ENCODE measurements at places on chromosomes 2 and 18.

GRCh38 chr18:50193796-50194630 lies 934 bp downstream of the MYO5B start:
- DNase-seq: no peak

DNA sequence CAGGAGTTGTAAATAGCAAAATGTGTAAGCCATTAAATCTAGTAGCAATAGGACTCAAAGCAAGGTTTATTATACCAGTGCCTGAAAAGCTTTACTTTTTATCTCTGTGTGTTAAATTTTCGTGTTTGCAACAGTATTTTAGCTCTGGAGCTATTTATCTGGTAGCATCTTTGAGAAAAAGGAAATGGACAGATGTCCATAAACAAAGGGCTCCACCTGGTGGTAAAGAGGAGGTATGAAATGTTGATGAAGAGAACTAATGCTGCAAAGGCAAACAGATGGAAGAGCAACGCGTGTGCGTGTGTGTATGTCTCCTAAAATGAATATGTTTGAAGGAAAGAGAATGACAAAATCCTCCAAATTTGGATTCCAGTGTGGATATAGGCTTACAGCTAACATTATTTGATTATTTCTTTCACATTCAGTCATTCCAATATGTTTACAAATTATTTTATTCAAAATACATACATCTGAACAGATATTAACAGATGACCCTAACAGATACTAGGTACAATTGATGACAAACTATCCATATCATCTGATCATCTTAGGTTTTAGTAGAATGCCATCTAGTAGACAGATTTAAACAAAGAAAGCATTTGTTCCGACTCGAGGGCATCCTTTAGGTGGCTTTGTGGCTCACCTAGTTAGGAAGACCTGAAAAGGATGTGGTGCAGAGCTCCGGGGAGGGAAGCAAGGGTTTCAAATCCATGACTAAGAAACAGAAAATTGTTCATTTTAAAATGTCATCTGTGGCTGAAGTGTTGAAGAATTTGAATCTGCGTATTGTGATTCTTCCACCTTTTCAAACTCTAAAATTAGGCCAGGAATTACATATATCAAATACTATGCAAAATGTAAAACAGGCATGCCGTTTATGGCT lies 383.3 kb downstream of the MTX2 start:
- DNase-seq: no peak

- DNase-seq: no peak
Measured at GRCh38 chr2:36477746-36478145, 120.2 kb downstream of the FEZ2 start.

DNA sequence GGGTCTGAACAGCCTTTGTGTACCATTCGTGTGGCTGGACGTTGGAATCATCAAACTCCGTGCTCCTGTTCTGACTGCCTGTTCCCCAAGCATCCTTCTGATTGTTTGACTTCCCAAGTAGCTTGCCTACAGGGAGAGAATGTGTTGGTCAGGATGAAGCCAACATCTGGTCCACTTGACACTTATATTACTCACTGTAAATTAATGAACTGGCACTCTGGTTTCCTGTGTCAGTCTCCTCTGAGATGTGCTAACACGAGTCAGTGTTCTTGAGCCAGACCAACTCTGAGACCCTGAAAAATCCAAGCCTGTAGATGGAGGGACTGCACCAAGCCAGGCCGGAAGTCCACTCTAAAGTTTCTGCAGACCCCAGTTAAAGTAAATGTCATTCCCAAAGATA lies 440.9 kb downstream of the ZNF516 start:
- no peak for DNase-seq

DNA sequence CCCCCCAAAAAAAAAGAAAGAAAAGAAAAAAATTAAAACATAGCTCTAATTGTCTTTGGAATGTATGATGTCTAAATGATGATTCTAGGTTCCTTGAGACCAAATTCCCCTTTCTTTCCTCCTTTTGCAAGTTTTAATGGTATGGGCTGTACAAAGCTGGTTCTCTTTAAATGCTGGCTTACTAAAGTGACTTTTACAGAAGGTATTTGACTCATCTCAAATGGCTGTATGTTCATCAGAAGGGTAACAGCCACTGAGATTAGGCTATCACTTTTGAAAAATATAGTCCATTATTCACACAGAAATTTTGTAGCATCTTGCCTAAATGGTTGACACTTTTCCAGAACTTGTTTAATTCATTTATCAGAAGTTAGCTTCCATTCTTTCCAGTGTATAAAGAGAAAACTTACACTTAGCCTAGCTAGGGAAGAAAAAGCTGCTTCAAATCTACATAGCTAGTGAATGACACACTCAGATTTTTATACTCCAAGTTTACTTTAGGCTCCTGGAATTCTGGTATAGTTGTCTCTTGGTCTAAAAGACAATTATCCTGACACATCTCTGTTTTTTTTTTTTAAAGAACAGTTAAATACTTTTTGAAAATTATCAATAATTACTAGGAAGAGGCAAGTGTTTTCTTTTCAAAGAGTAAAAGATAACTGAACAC lies 622.6 kb downstream of the LRP1B start:
- DNase-seq: no peak

DNA sequence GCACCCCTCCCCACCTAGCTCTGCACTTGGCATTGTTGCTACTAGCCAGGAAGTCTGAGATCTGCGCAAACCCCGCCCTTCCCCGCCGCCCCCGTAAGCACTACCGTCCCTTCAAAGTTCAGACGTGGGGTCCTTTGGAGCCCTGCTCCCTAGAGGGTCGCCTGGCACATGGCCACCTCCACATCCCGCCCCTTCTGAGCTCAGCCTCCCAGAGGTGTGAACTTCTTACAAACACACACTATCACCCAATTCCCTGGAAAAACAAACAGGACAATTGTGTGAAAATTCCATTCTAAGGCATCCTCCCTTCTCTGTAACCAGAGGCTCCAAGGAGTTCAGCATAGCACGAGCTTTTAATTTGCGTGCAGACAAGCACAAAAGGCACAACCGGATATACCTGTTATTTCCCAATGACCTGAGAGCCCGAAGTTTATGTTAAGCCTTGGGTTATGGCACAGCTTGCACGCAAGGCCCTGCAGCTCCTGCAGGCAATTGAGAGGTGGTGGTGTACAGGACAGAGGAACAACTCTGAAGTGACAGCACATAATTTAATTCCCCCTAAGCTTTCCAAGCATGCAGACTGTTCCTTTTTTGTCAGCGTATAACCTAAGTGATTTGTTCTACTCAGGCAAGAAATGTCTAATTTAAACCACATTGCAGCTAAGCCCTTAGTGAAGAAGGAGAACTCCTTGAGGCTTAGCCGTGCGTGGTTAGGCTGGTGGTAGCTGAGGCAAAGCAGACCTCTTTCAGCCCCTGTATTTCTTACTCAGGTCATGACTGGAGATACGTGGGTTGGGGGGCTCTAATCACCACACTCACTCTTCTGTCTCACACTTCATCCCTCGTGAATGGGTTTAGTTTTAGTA lies 20.3 kb upstream of the CYP1B1 start:
- peak; percentile 75 for DNase-seq

- no peak for DNase-seq
Measured at GRCh38 chr2:111932841-111933291, 34.5 kb downstream of the MERTK start.

- no peak for DNase-seq
Measured at GRCh38 chr2:113009622-113010021, 4.4 kb downstream of the IL36A start.

- DNase-seq: no peak
Measured at GRCh38 chr2:156573710-156574109, 137.5 kb downstream of the GPD2 start.

DNA sequence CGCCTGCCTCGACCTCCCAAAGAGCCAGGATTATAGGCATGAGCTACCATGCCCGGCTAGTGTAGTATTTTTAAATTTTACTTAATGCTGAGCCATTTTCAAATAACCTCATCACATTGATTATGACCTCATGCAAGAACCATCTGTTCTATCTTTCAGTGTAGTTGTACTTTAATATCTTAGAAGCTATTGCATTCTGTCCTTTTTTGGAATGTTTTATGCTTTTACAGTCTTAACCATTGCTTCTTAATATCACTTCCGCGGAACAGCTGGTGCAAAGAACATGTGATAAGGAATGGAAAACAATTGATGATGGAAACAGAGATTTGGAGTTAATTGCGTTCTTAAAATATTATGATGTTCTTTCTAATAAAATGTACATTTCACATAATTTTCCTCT lies 2.7 kb downstream of the GEN1 start:
- DNase-seq: no peak

GRCh38 chr2:170707821-170708795 lies 7.0 kb upstream of the SP5 start:
- no peak for DNase-seq

GRCh38 chr2:9139491-9140443 lies 66.8 kb upstream of the ASAP2 start:
- no peak for DNase-seq

- DNase-seq: no peak
Measured at GRCh38 chr2:75074708-75075107, 116.3 kb downstream of the POLE4 start.

DNA sequence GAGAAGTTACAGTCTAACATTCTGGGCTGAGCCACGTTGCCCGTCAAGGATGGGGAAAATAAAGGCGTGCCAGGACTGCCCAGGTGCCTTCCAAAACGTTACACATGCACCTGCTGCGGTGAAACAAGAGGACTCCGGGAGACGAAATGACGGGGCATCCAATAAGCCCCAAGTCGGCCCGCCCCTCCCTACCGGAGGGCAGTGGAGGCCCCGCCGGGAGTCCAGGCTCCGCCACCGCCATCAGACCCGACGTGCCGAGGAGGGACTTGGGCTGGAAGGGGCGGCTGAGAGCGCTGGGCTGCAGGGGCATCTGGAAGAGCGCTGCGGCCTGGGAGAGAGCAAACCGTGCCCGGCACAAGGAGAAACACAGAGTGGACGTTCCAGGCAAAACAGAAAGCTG lies 112.5 kb upstream of the GPC1 start:
- no peak for DNase-seq

DNA sequence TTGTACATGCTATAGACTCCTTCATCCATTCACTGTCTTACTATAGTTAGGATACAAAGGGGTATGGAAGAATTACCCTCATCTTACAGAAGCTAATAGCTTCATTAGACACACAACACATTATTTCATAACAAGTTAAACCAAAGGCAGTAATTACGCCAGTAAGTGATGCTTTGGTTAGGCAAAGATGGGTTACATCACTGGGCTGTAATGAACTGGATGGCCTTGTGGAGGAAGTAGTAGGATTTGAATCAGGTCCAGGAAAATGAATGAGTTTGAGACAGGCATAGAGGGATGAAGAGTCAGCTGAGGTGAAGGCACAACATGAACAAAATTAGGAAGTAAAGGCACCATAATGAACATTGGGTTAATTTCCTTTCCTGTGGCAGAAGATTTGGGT lies 80.1 kb downstream of the SOCS6 start:
- DNase-seq: no peak

DNA sequence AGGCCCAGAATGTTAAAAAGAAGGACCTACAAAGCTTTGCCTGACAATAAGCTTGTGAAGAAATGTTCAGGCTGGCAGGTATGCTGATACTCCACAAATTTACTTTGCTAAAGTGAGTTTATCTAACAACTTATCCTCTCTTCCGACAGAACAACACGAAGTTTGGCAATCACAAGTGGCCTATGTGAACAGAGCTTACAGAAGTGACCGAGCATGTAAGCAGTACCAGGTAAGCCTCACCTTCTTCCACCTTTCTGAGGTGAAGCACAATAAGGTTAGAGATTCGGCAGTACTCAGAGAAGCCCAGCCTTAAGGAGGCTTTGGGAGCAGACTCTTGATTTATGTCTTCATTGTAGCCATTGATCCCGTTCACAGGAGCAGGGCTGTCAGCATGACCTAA lies 9.0 kb upstream of the LCT start:
- no peak for DNase-seq

- no peak for DNase-seq
Measured at GRCh38 chr18:79400591-79401381, 5.1 kb downstream of the NFATC1 start.

- DNase-seq: no peak
Measured at GRCh38 chr2:95014126-95014708, 11.3 kb upstream of the MAL start.

- DNase-seq: no peak
Measured at GRCh38 chr2:202418511-202418910, 42.4 kb downstream of the BMPR2 start.

- DNase-seq: no peak
Measured at GRCh38 chr2:183408562-183408961, 284.3 kb downstream of the NUP35 start.
